Activated T-cell treated with anti-CD3 and anti-CD28 coated beads for 1 hour (primary cell): ENCODE measurements at places on chromosomes 4 and X.

DNA sequence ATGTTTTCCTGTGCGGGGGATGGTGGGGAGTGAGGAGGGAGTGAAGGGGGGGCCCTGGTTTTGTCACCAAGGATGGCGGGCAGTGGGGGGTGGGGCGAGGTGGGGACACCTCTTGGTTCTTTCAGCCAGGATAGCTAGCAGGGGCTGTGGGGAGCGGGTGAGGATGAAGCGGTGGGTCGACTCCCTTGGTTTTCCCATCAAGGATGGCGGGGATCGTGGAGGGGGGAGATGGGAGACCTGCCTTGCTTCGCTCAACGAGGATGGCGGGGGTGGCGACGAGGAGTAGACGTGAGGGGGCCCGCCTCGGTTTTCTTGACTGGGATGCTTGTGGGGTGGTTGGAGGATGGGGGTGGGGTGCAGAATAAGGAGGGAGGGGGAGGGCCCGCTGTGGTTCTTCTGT, 643 bp downstream of the FHL1 start:
- DNase-seq, result peak; percentile 1

DNA sequence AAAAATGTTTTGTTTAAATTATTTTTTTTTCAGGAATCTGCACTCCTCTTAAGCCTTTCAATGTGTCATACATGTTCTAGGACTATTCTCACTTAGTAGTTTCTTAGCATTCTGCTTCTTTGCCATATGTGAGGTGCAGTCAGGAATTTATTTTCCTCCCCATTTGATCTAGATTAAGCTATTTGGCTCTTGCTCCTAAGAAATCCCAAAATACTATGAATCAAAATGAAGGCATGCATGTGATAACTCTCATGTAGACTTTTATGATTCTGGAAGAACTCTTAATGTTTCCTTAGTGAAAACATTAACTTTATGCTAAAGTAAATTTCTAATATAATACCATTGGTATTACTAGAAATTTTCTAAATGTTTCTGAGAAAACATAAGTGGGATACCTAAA, 664.5 kb downstream of the RAPGEF2 start:
- DNase-seq, result no peak

- no peak for DNase-seq
Measured at GRCh38 chr4:93199492-93199891, 629.1 kb upstream of the ATOH1 start.

- no peak for DNase-seq
Measured at GRCh38 chr4:70449220-70449619, 22.8 kb upstream of the MUC7 start.

- no peak for DNase-seq
Measured at GRCh38 chr4:8353158-8353669, 83.7 kb downstream of the HTRA3 start.

DNA sequence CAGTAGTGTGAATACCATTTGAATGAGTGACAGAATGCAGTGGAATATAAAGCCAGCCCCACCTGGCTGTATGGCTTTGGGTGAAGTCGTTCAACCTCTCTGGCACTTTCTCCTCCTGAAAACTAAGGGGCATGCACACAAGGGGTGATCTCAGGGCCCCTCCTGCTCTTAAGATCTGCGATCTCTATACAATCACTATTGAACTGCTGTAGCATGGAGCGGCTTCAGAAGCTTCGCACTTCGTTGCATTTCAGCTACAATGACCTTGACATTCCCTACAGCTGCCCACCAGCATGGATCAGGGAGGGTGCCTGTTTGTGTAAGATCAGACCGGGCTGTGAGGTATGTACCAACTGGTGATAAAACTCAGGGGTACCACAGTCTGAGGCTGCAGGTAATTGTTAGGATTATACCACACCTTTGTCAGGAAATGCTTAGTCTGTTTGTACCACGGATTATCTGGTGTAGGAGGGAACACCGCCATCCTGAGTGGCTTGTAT, 85.2 kb downstream of the AASDH start:
- DNase-seq, result no peak

GRCh38 chr4:47413521-47413920, 50.0 kb downstream of the COMMD8 start:
- no peak for DNase-seq

GRCh38 chr4:184849185-184849584, 23.4 kb upstream of the ACSL1 start:
- no peak for DNase-seq

DNA sequence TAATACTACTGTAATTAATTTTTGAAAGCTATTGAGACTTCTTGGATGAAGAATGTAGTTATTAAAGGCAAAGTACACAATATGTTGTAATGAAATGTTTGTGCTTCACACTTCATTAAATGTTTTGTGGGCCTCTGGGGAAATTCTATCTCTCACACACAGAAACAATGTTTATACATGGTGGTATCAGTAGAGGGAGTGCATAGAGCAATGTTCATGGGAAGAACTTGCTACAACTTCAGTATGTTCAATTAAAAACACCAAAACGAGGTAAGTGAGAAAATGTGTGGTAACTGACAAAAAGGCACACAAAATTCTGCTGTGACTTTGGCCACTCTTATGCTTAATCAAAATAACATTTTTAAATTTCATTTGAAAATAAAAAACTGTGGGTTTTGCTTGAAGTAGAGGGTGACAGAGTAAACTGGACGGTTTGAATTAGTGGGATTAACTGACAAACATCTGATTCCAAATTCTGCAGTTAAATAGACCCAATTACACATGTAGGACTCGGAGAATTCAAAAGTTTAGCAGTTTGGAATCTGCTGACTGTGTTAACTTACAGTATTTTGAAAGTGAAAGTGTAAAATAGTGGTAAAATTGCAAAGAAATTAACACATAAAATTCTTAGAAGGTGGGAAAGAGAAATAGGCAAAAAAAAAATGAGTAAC, 111.4 kb upstream of the TTC29 start:
- DNase-seq, result no peak

GRCh38 chr4:4838051-4838935, 21.2 kb upstream of the MSX1 start:
- DNase-seq, result no peak

- DNase-seq, result no peak
Measured at GRCh38 chr4:157994863-157995262, 178.0 kb downstream of the GASK1B start.

- DNase-seq, result no peak
Measured at GRCh38 chr4:6292376-6293096, 22.9 kb downstream of the WFS1 start.

DNA sequence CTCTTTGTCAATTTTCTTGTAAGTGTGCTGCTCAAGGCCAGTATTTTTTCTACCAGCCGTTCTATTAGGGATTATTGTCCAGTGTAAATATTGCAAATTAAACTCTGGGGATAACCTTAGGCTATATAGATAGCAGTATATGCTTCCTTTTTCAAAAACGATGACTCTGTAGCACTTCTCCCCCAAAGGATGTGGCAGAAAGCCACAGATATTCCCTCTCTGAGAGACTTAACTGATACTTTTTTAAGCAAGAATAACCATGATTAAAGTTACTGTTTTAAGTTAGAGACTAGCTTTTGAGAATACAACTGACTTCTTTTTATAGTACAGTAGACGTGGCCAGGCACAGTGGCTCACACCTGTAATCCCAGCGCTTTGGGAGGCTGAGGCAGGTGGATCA, 130.0 kb downstream of the FHIP1A start:
- no peak for DNase-seq

- DNase-seq, result no peak
Measured at GRCh38 chr4:126762663-126763247, 870.0 kb upstream of the INTU start.

- DNase-seq, result no peak
Measured at GRCh38 chr4:73257651-73258435, 755 bp downstream of the ANKRD17 start.
